ENCODE measurements at places on chromosomes 1 and 21.

DNA sequence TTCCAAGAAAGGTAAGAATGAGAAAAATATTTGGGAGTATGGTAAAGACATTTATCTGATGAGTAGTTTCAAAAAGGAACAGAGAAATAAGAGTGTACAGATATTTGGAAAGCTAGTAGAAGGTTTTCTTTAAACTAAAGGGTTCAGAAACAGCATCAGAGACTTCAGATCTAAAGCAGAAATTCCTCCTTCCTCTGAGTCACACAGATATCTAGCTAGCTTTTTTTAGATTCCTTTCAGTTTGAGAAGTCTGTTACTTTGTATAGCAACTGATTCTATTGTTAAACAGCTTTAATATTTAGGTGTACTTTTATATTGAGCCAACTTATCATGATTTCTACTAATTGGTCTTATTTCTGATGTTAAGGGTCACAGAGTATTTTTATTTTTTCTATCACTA lies 4.7 kb downstream of the AMY2B start:
- no peak for DNase-seq

DNA sequence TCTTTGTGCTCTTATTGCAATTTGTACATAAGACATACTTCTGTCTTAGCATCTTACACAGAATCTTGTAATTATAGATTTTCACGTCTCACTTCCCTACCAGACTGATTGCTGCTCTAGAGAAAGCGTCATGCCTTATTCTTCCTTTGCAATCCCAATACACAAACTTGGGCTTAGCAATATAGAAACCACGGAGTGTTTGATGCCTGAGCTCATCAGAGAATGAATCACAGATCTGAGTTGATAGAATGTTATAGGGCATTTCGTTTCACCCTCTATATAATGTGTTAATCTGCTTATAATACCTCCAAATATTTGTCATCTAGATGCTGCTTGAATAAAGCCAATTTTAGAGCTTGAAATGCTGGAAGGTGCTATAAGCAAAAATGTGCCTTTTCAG lies 6.6 kb downstream of the FMO1 start:
- DNase-seq, result no peak

- no peak for DNase-seq
Measured at GRCh38 chr1:34785231-34785874, 4.3 kb downstream of the GJB3 start.

GRCh38 chr1:33374336-33375105 lies 53.6 kb upstream of the A3GALT2 start:
- no peak for DNase-seq

- DNase-seq, result no peak
Measured at GRCh38 chr1:224696891-224697765, 81.0 kb downstream of the CNIH3 start.

DNA sequence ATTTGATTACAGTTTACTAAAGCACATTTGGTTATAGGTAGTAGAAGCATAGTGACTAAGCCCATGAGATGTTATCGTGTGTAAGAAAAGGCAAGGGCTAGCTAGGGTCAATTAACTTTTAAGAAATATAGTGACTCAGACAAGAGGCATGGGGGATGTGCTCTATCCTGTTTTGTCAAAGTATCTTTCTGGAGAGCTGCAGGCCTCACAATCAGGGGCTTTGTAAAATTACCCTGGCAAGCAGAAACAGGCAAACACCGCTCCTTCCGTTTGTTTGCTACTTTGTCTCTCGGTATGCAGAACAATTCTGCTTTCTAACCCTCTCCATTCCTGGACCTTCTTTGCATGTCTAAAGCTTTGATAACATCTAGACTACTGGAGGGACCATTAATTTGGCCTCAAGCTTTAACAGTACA lies 26.1 kb upstream of the ZNF697 start:
- DNase-seq, result no peak

DNA sequence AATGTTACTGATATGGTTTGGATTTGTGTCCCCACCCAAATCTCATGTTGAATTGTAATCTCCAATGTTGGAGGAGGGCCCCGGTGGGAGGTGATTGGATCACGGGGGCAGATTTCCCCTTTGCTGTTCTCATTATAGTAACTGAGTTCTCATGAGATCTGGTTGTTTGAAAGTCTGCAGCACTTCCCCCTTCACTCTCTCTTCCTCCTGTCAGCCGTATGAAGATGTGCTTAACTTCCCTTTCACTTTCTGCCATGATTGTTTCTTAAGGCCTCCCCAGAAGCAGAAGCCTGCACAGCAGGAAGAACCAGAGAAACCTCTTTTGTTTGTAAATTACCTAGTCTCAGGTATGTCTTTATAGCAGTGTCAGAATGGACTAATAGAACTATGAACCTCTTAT lies 28.4 kb downstream of the TRIM33 start:
- DNase-seq, result no peak

Measured in HEK293T (cell line).